H7 (cell line): ENCODE measurements at places on chromosomes 1 and 21. TPM values are rescaled to one million over a fixed set of nuclear protein-coding genes. Genes with fewer than 3 reads are reported as not detected.

Gene TCEA3
- total RNA-seq, result 0.24 and 0.37 TPM in 2 replicates

Gene PLXNA2
- 1.8 and 5.3 TPM in 2 replicates for total RNA-seq

Gene LEFTY2
- 971 and 2,272 TPM in 2 replicates for total RNA-seq

Gene SLC9C2
- not detected in 2 replicates for total RNA-seq

Gene CRNN
- not detected in 2 replicates for total RNA-seq

Gene MATN1
- total RNA-seq, result 0.26 and 0.76 TPM in 2 replicates

- peak; percentile 70 for DNase-seq
Observed at GRCh38 chr1:9729523-9729922, 78.0 kb downstream of the PIK3CD start.

GRCh38 chr1:77583483-77583882 is 99.0 kb downstream of the ZZZ3 start:
- no peak for DNase-seq

GRCh38 chr1:53362851-53363642 is 35.2 kb upstream of the LRP8 start:
- peak; percentile 74 for DNase-seq

DNA sequence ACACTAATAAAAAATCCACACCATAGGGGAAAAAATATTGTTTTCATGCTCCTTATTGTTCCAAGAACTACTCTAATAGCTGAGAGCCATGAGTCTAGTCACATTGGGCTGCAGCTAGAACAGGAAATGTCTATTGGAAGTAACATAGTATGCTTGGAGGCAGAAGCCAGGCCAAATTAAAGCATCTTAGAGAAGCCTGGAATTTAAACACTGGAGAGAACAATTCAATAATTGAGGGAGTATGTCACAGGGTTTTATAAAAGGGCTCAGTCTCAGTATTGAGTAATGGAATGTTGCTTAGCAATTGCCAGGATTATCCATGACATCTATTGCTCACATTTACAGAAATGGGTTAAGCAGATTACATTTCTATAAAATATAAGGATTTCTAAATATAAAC is 471.3 kb downstream of the LMO4 start:
- no peak for DNase-seq

GRCh38 chr1:212288615-212289014 is 3.4 kb downstream of the PPP2R5A start:
- DNase-seq, result no peak

- peak; percentile 90 for DNase-seq
Observed at GRCh38 chr1:43558346-43558841, 27.7 kb downstream of the PTPRF start.

DNA sequence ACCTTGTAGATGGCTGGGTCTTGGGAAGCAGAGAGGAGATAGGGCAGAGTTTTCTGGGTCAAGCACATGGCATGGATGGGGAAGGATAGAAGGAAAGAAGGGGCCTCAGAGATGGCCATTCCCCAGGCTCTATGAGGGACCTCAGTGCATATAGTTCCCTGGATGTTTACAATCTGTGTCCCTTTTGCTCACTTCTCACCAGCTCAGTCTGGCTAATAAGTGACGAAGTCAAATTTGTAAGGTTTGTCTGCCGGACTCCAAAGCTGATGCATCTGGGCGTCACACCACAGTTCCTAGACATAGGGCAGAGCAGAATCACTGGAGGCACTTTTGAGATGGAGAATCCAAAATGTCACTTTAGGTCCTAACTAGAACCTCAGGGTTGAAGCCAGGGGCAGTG is 416.4 kb upstream of the PROX1 start:
- DNase-seq, result no peak

DNA sequence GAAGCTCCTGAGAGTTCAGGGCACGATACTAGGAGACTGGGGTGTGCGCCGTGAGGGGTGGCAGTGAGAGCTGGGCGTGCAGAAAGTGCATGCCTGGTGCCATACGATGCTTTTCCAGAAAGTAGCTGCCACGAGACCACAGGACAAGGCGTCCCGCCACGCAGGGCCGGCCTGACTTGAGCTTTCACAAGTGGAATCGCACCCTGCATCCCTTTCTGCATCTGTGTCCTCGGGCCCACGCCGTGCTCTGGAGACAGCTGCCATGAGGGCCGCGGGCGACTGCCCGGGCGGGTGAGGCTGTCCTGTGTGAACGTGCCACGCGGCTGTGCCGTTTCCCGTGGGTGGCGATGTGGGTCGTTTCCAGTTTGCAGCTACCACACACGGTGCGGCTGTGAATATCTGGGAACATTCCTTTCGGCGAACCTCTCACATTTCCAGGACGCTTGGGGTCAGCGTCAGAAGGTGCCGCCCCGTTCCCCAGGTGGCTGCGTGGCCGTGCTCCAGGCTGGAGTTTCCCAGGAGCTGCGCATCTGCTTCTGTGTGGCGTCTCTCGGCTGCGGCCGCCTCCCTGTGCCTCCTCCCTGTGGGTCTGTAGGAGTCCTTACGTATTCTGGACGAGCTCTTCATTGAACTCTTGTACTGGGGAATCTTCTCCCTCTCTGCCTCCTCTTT is 1.0 kb upstream of the PERM1 start:
- no peak for DNase-seq

DNA sequence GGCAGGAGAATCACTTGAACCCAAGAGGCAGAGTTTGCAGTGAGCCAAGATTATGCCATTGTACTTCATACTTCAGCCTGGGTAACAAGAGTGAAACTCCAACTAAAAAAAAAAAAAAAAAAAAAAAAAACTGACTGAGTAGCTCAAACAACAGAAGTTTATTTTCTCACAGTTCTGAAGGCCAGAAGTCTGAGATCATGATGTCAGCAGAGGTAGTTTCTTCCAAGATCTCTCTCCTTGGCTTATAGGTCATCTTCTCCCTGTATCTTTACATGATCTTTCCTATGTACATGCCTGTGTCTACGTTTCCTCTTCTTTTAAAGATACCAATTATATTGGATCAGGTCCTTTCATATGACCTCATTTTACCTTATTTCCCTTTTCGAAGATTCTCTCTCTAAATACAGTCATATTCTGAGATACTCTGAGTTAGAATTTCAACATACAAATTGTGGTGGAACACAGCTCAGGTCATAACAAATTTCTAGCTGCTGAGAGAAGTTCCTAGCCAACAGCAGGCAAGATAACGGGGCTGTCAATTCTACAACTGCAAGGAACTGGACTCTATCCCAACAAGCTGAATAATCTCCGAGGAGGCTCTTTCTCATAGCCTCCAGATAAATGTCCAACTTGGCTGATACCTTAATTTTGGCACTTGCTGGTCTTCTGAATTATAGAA is 187.7 kb upstream of the ADAMTS5 start:
- DNase-seq, result no peak

DNA sequence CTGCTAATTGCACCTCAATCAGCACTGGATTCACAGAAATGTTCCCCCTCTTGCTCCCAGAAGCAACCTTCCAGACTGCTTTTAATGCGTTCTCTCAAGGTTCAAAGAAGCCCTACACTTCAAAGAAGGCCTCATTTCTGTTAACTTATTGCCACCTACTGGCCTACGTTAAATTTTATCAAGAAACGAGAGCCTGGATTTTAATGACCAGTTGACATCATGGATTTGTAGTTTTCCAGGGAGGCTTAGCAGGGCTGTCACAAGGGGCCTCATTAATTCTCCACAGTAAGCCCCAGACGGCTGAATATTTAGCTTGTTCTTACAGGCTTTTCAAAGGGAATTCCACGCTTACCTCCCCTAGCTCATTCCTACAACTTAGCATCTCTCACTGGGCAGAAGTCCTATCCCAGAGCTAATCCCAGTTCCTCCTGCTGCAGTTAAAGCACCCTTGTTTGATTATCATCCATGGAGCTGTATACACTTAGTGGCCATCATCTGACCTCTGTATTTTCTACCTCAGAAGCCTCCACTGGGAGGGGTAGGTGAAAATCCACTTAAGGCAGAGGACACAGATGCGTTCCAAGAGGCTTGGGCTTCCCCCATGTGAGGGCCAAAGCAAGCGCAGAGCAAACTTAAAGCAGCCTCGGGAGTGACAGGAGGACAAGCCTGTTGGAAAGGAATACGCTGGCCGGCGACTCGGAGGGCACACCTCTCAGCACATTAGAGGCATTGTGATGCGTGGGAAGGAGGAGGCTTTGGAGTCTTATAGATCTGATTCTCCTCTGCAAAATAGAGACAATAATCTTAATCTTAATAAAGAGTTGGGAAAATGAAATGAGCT is 32.2 kb upstream of the CYP4X1 start:
- no peak for DNase-seq

DNA sequence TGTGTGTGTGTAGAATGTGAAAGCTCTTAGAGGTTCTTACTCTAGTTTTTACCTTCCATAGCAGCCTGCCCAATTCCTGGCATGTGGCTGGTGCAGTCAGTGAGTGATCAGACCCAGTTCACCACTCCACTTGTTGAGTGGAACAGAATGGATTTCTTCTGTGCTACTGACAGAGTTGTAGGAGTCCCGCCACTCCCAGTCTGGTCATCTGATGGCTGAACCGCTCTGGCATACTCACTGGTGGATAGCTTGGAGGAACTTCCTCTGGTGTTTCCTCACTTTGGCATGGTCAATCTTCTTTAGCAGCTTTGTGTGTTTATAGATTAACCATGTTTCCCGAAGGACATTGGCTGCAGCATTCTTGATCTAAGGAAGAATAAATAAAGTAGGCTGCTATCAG is 106.7 kb upstream of the ADAR start:
- DNase-seq, result no peak

GRCh38 chr1:106268070-106268469 is 788.4 kb upstream of the PRMT6 start:
- no peak for DNase-seq

- no peak for DNase-seq
Observed at GRCh38 chr1:203681739-203682138, 55.1 kb downstream of the ATP2B4 start.

GRCh38 chr1:156822680-156823079 is 6.0 kb upstream of the SH2D2A start:
- DNase-seq, result no peak

DNA sequence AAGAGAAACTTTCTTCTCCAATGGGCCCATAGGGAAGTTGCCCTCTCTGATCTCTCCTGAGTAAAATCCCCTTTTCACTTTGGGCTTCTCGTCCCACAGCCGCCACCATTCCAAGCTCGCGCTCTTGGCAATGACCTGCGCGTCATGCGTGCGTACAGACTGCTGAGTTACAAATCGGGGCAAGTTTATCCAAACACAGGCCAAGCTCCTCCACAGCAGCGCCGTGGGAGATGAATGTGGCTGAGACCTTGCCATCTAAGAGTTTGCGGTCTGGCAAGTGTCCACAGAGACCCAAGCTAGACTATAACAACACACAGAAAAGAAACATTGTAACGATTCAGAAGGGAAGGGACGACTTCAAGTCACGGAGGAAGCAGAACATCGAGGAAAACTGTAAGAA is 116.3 kb upstream of the SOD1 start:
- no peak for DNase-seq

GRCh38 chr1:206678490-206678889 is 6.2 kb upstream of the MAPKAPK2 start:
- DNase-seq, result no peak
